ENCODE measurements at places on chromosomes 2 and 18.

DNA sequence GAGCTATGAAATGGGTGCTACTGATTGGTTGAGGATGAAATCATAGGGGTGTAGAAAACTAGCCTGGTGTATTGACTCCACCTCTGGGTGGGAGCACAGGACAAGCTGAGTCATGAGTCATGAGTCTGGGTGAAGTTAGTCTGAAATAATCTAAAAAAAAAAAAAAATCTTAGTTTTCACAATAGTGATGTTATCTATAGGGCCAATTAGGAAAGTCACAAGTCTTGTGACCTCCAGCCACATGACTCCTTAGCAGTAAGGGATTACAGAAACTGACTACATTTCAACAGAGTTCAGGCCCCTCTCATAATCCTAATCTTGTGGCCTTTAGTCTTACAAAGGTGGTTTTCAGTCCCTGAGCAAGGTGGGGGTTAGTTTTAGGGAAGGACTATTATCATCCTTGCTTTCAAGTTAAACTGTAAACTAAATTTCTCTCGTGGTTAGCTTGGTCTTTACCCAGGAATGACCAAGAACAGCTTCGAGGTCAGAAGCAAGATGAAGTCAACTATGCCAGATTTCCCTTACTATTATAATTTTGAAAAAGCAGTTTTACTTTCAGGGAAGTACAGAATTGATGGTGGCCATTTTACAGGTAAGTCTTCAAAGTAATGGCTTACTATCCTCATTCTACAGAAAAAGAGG is 338.0 kb upstream of the GYPC start:
- no peak for DNase-seq

DNA sequence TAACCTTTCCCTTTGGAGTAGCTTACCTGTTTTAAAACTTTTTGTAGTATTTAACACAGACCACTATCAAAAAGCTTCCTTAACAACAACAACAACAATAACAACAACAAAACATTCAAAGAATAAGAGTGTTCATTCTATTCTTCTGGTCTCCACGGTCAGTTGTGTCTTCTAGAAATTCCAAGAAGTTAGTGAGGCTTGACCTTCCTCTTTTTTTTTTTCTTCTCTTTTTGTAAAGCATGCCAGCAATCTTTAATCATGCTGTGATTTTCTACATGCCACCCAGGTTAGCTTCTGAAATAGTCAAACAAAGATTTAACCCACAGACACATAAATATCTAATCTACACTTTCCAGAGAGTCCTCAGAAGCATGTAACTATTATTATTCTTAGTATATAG is 28.4 kb upstream of the KLHL14 start:
- peak; percentile 11 for DNase-seq

DNA sequence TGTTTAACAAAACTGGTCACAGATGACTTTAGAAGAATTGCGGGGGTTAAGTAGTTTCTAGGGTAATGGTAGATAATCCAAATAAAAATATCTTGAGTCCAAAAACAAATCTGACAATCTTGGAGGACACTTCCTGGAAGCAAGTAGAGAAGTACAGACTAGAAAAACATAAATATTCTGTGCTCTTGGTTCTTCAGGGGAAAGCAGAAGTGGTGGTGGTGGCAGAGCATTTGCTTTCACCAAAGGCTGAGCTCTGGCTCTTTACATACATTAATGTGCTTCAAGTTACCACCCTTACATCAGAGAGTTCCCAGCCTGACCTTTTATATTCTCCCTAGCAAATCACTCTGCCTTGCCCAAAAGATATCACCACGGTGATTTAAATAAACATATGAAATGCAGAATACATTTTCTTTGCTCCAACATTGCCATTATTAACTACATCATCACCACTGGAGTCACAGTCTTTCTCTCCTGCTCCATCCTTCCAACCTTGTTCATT is 15.3 kb downstream of the PDE11A start:
- DNase-seq, result no peak

- no peak for DNase-seq
These were observed 349.2 kb downstream of the XIRP2 start for GRCh38 chr2:167237478-167237877.

DNA sequence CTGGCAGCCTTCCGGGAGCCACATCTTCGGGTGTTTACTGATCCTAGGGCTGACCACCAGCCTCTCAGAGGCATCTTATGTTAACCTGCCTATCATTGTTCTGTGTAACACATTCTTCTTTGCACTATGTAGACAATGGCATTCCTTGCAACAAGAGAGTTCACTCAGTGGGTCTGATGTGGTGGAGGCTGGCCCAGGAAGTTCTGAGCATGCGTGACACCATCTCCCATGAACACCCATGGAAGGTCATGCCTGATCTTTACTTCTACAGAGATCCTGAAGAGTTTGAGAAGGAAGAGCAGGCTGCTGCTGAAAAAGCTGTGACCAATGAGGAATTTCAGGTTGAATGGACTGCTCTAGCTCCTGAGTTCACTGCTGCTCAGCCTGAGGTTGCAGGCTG is 15.3 kb upstream of the ALMS1 start:
- DNase-seq, result no peak

DNA sequence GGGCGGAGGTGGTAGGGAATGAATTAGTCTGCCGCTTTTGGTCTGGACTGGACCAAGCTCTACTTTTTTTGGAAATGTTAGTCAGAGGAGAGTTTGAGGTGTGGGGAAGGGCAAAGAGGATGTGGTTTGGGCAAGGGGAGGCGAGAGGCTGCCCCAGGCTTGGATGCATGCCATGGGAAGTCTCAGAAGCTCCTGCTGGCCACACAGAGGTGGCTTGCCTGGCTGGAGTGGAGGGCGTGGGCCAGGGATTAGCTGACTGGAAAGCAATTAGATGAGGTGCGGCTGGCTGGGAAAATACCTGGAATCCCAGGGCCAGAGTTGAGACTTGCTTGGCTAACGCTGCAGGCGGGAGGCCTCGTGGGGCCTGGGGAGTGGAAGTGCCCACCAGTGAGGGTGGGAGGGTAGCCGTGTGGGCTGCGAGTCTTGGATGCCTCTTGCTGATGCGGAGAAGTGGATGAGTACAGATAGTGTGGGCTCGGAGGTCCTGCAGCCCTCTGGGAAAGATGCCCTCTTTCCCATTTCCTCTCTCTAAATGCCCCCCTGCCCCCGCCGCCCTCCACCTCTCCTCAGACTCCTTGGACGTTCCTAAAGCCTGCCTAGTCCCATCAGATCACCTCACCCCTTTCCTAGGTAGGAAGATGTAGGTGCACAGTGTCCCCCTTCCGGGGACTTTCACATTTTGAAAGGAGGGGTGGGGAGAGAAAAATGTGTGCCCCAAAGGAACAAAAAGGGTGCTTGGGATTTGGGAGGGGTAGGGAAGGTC is 117.6 kb downstream of the SMAD7 start:
- DNase-seq, result no peak

- no peak for DNase-seq
These were observed 41.4 kb downstream of the SGPP2 start for GRCh38 chr2:222465746-222466145.

DNA sequence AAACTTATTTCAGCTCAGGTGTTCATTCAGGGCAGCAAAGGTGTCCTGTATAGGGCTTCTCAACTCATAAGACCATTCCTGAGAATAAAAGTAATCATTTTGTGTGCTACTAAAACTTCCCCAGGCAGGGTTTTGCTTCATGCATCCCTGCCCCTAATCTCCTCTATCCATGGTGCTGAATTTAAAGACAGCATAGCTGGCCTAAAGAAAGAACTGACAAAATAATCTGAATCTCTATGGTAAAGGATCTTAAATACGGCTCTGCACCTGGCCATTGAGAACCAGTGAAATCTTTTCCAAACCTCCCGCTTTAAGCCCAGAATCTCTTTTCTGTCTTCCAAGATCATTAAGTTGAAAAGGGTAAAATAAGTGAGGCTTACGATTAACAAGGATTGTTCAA is 292.1 kb upstream of the KLHL29 start:
- DNase-seq, result peak; percentile 27

- no peak for DNase-seq
These were observed 6.4 kb downstream of the FN1 start for GRCh38 chr2:215429424-215429823.

DNA sequence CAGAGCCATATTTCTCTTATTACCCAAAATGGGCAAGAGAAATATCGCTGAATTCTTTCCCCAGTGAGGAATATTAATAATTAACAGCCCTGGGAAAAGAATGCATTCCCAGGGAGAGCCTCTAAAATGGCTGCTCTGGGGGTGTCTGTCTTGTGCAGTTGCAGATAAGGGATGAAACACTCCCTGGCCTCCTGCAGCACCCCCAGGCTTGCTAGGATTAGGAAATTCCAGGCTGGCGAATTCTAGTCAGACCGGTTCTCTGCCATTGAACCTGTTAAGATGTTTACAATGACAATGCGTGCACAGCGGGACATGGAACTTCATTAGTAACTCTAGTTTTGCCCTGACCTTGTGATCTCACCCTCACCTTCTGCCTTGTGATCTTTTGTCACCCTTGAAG is 24.5 kb downstream of the MRPL30 start:
- DNase-seq, result no peak

DNA sequence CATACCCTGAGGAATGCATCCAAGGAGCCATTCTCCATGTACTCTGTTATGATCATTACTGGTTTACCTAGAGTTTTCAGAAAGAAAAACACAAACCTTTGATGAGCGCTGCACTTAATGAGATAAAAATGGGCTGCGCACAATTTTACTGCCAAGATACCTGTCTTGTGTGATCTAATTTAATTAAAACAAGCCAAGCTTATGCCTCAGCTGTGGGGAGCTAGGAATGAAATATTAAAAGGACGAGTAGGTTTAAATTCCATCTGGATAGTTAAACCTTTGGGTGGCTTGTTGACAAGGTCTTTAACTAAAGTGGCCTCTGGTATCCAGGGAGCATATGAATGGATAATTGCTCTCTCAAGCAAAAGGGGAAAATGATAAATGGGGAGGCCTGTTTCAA is 135.0 kb downstream of the EPHA4 start:
- no peak for DNase-seq

- no peak for DNase-seq
These were observed 27.1 kb upstream of the BARD1 start for GRCh38 chr2:214836568-214836967.

DNA sequence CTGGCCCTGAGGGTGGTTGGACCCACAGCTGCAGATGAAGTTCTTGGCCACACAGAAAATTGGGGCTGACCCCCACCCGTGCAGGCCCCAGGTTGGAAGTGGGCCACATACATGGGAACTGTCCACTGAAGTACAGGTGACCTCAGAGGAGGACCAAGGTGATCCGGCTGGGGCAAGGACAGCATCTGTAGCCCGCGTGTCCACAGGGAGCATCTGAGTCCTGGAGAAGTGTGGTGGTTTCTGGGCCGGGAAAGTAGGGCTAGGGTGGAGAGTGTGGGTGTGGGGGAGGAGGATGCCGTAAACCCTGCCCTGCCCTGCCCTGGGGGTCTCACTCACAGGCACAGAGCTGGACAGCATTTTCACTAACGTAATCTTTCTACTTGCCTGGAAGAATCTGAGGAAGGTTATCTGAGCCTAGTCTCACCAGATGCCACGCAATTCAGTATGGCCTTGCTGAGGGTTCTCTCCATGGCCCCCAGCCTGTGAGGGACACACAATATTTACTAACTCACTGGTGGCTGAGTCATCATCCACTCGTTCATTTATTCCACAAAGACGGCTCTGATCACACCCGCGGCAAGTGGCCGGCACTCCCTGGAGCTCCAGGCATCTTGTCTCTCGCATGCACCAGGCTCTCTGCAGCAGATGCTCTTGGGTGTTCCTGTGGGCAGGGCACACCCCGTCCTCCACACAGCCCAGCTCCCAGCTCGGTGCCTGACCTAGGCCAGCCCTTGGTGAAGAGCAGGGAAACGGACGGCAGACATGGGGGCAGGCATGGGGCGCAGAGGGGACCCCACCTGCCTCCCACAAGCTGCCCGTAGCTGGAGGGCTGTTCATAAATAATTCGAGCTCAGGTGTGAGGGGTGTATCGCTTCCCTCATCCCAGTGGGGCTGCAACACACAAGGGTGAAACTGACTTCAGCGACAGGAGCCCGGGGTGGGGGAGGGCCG is 51.2 kb downstream of the INHBB start:
- no peak for DNase-seq

GRCh38 chr2:160564591-160564990 is 71.0 kb upstream of the RBMS1 start:
- DNase-seq, result no peak

- DNase-seq, result no peak
These were observed 8.4 kb upstream of the CD226 start for GRCh38 chr18:69956057-69956456.

DNA sequence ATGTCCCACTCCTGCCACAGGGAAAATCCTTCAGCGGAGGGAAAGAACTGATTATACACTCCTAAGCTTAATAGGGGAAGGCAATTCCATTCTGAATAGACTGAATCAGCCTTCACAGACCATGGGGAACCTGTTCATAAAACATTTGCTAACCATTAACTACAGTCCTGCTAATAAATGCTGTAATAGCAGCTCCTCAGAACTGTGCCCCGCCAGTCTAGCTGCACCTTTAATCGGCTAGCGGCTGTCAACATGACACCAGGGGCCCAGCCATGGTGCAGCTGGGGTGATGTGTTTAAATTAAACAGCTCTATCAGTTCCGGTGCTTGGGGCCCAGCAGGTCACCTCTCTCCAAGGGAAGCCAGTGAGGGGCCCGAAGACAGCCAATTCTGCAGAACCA is 77.8 kb downstream of the GALNT14 start:
- DNase-seq, result no peak
